Caco-2 (cell line): ENCODE measurements at places on chromosomes 5 and 9. TPM values are rescaled to one million over a fixed set of nuclear protein-coding genes. Genes with fewer than 3 reads are reported as not detected.

The HMGCR gene
- 164 and 167 TPM in 2 replicates for total RNA-seq

DNA sequence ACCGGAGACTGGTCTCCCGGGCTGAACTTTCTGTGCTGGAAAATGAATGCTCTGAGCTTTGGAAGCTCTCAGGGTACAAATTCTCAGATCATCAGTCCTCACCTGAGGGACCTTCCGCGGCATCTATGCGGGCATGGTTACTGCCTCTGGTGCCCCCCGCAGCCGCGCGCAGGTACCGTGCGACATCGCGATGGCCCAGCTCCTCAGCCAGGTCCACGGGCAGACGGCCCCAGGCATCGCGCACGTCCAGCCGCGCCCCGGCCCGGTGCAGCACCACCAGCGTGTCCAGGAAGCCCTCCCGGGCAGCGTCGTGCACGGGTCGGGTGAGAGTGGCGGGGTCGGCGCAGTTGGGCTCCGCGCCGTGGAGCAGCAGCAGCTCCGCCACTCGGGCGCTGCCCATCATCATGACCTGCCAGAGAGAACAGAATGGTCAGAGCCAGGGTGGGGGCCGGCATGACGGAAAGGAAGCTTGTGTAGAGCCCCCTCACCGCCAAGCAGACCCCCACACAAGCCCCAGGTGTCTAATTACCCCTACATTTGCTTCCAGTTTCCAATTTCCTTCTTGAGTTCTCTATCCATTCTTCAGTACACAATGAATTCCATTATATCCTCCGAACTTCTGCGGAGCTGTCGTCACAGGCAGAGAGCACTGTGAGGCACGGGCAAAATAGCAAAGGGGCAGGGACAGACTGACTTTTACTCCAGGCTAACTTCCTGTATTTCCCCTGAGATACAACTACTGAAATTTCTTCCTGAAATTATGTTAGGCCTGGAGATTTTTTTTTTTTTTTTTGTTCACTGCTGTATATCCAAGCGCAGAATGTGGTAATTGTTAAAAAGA is 23.2 kb downstream of the CDKN2A start:
- H3K4me3 ChIP-seq = no peak overlapping the region
- H3K36me3 ChIP-seq = no peaks in the 10 kb centered on the region
- no peak overlapping the region for H3K27ac ChIP-seq
- no peaks in the 10 kb centered on the region for H3K27me3 ChIP-seq
- no peaks in the 10 kb centered on the region for H3K4me1 ChIP-seq
- DNase-seq = no peak

DNA sequence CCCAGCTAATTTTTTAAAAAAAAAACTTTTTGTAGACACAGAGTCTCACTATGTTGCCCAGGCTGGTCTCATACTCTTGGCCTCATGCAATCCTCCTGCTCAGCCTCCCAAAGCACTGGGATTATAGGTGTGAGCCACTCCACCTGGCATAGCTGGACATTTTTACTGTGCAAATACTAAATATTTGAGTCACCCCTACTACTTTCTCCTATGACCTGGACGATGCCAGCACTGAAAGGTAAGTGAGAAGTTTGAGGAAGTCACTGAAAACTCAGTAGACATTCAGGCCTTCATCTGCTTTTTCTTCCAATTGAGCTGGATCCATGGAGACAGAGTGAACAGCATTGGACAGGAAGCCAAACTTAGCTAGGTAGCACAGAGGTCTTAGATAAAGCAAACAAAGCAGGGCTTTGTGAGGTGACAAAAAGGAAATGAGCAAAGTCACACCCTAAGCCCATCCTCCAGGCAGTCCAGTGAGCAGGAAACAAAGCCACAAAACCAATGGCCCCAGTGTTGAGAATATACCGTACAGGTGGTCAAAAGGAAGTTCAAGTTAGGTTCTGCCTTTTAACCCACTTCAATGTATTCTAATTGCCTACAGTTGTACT is 192.6 kb upstream of the RASA1 start:
- H3K4me1 ChIP-seq = no peaks in the 10 kb centered on the region
- no peak overlapping the region for H3K4me3 ChIP-seq
- no peaks in the 10 kb centered on the region for H3K27me3 ChIP-seq
- no peak for DNase-seq
- H3K36me3 ChIP-seq = no peaks in the 10 kb centered on the region
- H3K27ac ChIP-seq = no peak overlapping the region

GRCh38 chr5:109468737-109469420 is 59.1 kb upstream of the PJA2 start:
- H3K27ac ChIP-seq = no peak overlapping the region
- H3K4me1 ChIP-seq = no peaks in the 10 kb centered on the region
- H3K36me3 ChIP-seq = no peaks in the 10 kb centered on the region
- DNase-seq = peak; percentile 77
- H3K27me3 ChIP-seq = no peaks in the 10 kb centered on the region

DNA sequence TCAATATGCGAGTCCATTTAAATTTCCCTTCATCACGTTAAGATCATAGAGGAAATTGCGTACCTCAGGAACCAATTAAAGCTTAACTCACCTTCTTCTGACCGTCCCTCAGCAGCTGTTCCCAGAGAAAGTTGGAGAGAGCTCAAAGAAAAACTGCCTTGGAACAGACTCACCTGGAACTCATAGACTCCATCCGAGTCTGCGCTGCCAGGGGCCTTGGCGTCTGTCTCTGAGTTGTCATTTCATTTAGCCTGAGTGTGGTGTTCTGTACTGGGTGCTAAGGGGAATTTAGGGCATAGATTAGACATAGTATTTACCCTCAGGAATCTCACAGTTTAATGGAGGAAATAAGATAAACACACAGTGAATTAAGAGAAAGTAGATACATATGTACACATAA is 892.7 kb downstream of the TLE1 start:
- no peak for DNase-seq
- H3K36me3 ChIP-seq = no peaks in the 10 kb centered on the region
- H3K4me1 ChIP-seq = no peaks in the 10 kb centered on the region
- H3K27me3 ChIP-seq = no peaks in the 10 kb centered on the region
- no peak overlapping the region for H3K4me3 ChIP-seq

DNA sequence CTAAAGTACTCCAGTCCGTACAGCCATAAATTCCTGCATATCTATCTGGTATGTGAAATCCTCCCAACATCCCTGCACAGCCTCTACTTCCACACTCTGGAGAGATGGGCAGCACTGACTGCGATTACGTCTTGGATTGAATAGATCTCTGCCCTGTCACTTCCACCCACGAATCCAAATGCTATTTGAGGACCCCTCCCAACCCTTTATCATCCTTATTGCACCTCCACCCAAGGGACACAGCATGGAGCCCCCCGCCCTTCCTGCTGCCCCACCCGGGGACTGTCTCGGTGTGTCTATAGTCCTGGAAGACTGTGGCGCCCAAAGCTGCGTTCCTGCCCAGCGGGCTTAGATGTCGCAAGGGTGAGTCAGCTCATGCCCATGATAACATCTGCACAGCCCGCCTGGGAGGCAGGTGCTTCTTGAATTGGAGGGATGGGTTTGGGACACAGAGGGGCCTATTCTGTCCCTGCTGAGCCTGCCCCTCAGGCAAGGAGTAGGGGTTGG is 105.7 kb upstream of the HAND1 start:
- DNase-seq = peak; percentile 76
- H3K4me3 ChIP-seq = no peak overlapping the region
- H3K4me1 ChIP-seq = peaks cover 30% of the 10 kb centered on the region
